NCI-H1105 (cell line): ENCODE measurements at places on chromosomes 16 and 17.

- DNase-seq: no peak
Observed at GRCh38 chr16:88377961-88378360, 4.8 kb upstream of the ZNF469 start.

GRCh38 chr16:59748531-59748930 is 1014.4 kb upstream of the GOT2 start:
- DNase-seq: no peak

GRCh38 chr17:8104911-8105310 is 13.4 kb downstream of the ALOXE3 start:
- DNase-seq: no peak

- no peak for DNase-seq
Observed at GRCh38 chr16:56199164-56199563, 7.9 kb downstream of the GNAO1 start.

DNA sequence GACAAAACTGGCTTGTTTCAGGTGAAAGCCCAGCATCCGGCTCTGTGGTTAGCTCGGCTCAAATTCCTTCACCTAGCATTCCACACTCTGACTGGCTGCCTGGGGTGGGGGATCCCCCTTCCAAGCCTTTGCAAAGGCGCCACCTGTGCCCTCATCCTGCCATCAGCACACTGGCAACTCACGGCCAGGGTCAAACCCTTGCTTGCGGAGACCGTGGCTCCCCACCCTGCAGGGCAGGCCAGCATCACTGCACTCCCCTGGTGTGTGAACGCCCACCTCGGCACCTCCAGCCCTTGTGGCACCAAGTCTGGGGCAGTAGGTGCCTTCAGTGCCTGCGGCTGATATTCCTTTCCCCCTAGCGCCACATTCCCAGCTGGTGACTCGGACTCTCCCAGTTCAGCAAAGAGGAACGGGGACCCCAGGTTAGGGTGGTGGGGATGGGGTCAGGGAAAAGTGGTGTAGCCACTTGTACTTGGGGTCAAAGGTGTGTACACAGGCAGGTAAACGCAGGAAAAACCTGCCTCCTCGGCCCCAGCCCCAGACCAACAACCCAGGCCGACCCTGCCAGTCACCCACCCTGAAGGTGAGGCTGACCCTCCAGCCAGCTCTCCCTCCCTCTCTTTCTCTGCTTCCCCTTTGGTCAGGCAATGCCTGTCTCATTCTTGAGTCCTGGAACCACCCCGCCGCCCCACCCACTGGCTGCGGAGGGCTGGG is 1.1 kb downstream of the FLII start:
- DNase-seq: no peak

GRCh38 chr16:84176192-84177053 is 10.4 kb downstream of the TAF1C start:
- DNase-seq: no peak

- no peak for DNase-seq
Observed at GRCh38 chr16:1362807-1363206, 11.1 kb downstream of the GNPTG start.

- DNase-seq: no peak
Observed at GRCh38 chr16:89011909-89012621, 35.1 kb upstream of the CBFA2T3 start.
